Spinal cord (tissue), 10 donors: ENCODE measurements at places on chromosomes 3 and 15.
A peak's percentile ranks its signal among the peaks of the same experiment; 100 is the strongest.

GRCh38 chr3:139664958-139665357, 12.8 kb downstream of the NMNAT3 start:
- no peak for DNase-seq

DNA sequence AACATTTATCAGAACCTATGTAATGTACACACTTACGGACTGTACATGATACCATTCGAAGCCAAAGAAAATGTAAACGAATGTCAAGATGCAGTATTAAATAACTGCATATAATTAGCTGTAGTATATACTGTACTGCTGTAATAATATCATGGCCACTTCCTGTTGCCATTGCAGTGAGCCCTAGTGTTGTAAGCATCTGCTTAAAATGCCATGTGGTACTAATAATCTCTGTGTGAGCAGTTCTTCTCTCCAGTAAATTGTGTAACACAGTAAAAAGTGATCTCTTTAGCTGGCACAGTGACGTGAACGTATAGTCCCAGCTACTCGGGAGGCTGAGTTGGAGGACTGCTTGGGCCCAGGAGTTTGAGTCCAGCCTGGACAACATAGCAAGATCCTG, 8.6 kb downstream of the SPG11 start:
- DNase-seq = no peak

DNA sequence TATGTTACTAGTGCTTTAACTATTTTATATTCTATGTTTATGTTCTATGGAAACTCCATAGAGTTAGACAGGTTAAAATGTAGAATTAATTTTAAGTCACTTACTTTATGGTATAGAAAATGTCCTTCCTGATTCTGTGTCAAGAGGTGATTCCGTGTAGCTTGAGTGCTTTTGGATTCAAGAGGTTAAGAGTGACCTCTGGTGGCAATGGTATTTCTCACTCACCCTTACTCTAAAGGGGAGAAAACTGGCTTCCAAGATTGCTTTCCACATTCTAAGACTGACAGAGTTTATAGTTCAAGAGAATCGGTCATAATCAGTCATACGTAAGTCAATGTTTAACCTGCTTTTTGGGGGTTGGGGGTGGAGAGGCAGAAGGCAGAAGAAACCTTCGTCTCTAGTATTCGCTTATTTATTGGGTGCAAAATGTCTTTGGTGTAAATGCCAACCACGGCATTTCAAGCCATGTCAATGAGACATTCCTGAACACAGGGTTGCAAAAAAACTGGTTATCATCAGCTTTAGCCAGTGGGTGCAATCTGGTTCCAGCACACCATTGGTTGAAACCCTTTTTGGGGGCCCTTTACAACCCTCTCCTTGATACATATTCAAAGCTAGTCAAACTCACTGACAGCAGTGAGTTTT, 92.0 kb upstream of the VGLL3 start:
- DNase-seq = no peak

DNA sequence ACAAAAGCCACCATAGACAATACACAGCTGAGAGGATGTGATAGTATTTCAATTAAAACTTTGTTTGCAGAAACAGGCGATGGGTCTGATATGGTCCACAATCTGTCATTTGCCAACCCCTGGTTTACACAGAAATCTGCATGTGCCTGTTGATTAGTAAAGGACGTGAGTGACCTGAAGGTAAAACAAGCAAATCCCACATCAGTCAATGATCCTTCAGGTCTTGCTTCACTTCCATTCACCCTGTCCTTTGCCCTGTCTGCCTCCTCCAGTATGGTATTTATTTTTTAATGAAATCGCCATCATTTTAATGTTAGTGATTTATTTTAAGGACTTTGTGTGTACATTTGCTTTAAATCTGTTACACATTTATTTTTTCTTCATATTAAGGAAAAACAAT, 166.2 kb downstream of the FEZF2 start:
- no peak for DNase-seq

DNA sequence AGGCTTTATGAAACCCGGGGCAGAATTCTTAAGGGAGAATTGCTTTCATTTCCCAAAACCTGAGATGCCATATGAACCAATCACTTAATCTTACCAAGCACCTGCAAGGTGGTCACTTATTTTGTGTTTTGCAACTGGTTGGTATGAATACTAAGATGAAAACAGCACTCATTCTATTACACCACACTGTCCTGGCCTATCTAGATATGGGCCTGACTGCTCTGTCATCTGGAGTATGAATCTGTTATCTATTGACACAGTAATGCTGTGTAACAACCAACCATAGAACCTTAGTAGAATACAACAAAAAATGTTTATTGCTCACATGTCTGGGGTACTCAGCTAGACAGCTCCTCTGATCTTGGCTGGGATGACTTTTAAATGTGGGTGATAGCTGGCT, 74.8 kb downstream of the TMEM266 start:
- no peak for DNase-seq

GRCh38 chr3:69088063-69088462, 3.3 kb downstream of the ARL6IP5 start:
- DNase-seq = no peak

DNA sequence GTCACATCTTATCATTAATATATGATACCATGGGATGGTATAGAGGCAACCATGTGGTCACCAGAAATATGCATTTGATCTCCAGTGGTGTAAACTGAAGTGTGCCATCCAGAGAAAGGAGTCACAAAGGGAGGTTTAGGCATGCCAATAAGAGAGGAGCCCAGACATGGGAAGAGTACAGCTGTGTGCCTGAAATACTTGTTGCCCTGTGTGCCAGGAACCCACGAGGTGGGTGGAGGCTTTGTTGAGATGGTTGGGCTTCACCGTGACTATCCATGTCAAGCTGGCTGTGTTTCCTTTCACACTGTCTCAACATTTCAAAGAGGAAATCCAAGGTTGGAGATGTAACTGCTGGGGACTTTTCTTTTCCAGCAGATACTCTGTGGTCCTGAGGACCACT, 43.5 kb downstream of the CACNA2D3 start:
- DNase-seq = no peak

- DNase-seq = peak; percentile 25
Measured at GRCh38 chr3:43426388-43426787, 140.0 kb downstream of the SNRK start.

- DNase-seq = no peak
Measured at GRCh38 chr3:129181819-129182218, 1.9 kb downstream of the CNBP start.

- no peak for DNase-seq
Measured at GRCh38 chr15:73997986-73998385, 3.5 kb downstream of the PML start.

DNA sequence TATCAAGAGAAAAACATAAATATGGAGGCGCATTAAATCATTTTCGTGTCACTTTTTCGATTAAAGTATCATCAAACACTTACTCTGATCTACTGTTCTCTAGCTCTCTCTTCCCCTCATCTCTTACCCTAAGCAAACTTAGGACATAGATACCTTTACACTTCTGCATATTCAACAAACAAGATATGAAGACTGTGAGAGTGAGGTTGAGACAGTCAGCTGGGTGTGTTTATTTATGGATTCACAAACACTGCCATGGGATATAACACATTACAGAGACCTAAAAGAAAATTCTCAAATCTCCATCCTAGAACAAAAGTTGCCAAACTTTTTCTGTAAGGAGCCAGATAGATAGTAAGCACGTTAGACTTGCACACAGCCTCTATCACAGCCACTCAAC, 85.2 kb upstream of the ZNF385D start:
- no peak for DNase-seq

DNA sequence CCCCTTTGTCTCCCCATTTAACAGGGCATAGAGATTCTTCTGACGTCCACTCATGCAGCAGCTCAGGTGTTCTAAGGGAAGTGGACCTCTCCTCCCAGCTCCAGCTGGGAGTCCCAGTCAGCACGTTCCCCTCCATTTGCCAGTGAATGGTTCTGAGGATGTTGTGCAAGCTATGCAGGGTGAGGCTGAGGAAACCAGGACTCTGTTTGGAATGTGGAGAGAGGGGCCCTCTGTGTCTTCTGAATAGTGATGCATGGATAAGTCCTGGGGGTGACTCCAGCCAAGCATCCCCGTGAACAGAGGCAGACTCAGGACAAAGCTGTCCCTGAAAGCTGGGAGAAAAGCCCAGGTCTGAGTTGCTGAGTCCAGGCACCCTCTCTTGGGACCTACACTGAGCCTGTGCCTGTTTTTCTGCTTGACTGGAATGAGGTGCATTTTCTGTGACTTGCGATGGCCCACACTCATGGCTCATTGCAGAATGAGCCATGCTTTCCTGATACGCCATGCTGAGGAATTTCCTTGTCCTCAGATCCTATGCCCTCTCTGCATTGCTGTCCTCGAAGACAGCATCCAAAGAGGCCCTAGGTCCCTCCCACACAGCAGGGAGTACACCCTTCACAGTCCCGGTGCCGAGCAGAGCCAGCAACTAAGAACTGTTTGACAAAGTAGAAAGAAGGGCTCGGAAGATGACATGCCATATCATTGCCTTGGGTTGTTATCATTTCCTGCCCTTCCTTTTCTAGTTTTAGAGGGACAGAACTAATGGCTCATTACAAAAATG, 185.2 kb downstream of the ATP10A start:
- no peak for DNase-seq

DNA sequence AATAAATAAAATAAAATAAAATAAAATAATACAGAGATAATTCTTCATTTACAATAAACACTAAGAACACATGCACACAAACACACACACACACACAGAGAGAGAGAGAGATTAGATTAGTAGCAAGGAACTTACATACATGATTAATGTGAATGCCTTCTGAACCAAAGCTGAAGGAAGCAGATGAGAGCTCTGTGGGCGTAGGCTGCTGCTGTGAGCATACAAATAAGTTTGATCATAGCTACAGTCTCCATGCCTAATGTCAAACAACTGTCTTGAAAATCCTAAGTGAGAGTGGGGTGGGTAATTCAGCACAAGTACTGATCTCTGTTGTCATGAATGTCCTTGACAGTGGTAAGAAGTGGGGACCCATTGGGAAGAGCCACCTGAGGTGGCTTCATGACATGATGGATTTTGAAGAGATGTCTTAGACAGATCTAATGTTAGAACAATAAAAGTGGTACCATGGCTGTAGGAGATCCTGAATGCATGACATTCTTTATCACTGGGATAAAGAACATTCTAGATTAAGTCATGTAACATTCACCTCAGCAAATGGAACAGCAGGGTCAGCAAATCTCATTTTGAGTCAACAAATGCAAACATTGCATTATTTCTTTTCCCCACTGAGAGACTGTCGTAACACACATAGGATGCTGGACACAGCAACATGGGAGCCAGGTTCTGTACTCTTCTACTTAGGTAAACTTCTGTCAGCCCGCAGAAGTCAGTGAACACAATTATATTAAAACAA, 46.2 kb downstream of the CHL1 start:
- no peak for DNase-seq

DNA sequence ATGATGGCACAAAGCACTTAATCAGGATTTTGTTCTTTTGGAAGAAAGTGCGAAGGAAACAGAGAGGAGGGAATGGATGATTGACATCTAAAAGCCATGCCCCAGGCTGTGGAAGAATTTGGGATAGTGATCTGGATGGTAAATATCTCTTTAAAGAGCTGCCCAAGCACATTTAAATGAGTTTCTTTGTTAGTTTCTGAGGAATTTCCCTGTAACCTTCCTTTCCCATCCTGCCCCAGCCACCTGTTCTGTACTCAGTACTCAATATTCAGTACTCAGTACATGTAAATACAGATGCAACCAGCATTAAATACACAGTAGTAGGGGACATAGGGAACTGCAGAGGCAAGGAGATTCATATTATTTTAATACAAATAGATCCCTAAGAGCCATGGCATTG, 7.8 kb upstream of the CORO2B start:
- no peak for DNase-seq

DNA sequence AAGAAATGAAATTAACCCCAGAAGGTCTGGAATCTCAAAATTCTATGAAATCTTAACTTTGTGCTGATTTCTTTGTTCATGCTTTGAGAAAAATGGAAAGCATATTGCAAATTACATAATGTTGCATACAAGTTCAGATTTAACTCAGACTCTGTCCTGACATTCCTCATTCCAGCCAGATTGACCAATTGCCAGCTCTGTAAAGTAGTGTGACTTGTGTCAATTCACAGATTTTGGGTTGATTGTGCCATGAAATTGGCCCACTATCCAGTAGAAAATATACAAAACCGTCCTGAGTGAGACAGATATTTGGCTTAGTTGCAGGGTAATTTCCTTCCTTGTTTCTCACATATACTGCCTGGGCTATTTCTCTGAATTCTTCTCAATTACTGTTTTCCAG, 1312.6 kb downstream of the ROBO1 start:
- peak; percentile 68 for DNase-seq

GRCh38 chr15:41925086-41925608, 31.3 kb upstream of the SPTBN5 start:
- DNase-seq = no peak

DNA sequence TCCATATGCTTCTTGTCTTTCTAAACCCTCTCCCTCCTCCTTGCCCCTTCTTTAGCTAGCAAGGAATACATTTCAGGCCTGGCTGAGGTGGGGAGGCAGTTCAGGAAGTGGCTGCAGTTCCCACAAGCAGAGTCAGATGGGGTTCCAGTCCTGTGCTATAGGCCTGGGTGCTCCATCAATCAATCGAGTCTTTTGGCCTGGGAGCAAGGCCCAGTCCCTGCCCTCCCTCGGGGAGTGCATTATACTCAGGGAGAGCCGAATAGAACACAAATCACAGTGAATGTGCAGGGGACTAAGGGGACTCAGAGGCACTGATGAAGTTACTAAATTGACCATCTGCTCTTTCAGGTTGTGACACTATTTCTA, 58.0 kb upstream of the HERC1 start:
- DNase-seq = no peak

GRCh38 chr3:169535584-169535983, 127.9 kb downstream of the MECOM start:
- DNase-seq = no peak
